CD4-positive, alpha-beta T cell treated with Interleukin-12 subunit alpha and Interleukin-12 subunit beta, for 1 hour (primary cell): ENCODE measurements at places on chromosomes 5 and 9.

- DNase-seq: peak; percentile 95
These were observed at the start of gene KDM3B for GRCh38 chr5:138352071-138352721. Gene KDM3B (plus strand): TSS chr5:138352685. CDS start chr5:138352796, 111 bp downstream.

DNA sequence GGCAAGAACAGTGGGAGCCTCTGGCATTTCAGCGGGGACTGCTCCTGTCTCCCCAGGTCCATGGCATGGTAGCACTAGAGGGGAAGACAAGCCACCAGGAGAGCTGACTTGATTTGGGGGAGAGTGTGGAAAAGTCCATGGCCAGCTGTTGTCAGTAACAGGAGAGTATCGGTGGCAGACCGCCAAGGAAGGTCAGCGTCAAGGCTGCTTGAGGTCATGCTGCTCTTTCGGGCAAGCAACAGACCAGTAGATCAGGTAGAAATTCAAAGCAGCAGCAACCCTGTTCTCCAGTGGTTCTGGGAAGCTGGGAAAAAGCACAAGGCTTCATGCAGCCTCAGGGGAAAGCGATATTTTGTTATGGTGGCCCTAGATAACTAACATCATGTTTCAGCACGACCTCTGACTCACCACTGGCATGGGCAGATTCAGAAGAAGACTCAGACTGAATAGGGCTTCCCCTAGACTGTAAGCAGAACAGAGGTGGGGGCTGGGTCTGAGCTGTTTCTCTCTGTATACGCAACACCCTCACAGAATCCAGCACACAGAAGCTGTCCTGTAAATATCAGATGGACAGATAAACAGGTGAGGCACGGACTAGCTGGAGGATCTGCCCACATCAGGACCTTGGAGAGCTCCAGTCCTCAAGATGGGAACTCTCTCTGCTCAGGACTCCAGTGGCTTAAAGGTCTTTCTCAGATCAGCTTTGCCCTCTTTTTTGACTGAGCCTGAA is 35.2 kb upstream of the PLEKHG4B start:
- no peak for DNase-seq

- no peak for DNase-seq
These were observed 17.7 kb downstream of the MARVELD2 start for GRCh38 chr5:69432412-69433206.

DNA sequence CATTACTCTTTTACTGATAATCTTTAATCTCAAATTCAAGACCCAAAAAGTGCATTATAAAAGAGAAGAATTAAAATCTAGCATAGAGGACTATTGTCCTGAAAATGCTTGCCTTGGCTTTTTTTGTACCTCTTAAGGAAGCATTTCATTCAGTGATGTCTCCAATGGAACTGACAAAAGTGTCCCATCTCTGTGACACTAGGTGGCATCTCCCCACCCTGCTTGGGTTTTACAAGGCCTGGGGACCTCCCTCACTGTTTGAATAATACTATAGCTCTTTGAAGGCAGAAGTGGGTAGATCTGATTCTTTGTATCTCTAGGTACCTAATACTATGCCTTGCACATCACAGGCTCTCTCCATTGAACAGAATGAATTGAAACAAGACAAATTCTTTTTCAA is 180.6 kb downstream of the EPB41L4A start:
- DNase-seq: no peak

DNA sequence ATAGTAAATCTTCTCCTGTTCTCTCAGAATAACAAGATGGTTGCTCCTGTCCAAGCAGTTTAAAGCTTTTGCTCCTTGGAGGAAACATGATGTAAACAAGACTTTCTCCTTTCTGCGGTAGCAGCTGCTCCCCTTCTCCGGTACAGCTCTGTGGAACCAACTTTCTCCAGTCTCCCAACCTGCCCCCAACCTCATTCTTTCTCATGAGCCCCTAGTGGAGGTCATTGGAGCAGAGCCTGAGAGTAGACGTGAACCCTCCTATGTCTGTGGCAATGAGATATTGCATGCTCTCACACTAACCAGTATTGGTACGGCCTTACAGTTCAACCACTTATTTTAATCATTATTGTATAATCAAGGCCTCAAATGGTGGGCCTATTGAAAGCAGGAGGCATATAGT is 483.8 kb upstream of the CDH10 start:
- no peak for DNase-seq

- DNase-seq: no peak
These were observed 4.5 kb downstream of the TSTD2 start for GRCh38 chr9:97628668-97629067.

DNA sequence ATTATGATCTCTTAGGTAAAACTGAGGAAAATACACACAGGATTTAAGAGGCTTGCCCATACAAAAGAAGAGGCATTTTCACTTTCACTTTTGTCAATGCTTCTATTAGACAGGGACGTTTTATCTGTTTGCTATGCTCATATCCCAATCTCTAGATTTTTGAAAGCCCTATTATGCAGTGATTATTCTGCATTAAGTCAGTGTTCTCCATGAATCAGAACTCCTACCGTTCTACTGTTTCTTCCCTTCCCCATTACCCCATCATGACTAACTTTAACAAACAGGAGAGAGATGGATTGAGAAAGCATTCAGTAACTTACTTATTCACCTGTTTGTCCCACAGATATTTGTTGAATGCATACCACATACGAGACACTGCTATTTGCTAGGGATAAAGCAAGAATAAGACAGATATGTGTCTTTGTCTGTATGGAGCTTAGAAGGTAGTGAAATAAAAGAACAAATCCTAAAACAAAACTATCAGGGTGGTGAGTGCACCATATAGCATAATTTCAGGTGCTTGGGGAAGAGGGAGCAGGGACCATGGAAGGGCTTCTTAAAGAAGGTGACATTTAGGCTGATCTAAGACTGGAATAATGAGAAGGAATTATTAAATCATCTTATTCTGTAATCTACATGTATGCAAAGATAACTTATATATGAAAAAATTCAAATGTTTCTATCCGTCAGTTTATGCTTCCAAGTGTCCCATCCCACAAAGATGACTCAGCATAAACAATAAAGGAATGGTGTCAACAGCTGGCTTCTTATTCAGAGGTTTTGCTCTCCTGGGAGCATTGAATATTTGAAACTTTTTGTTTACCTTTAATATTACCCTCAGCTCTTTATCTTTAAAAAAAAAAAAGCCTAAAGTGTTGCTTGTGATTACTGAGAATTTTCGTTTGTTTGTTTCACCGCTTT is 328.1 kb downstream of the HINT1 start:
- DNase-seq: peak; percentile 6

DNA sequence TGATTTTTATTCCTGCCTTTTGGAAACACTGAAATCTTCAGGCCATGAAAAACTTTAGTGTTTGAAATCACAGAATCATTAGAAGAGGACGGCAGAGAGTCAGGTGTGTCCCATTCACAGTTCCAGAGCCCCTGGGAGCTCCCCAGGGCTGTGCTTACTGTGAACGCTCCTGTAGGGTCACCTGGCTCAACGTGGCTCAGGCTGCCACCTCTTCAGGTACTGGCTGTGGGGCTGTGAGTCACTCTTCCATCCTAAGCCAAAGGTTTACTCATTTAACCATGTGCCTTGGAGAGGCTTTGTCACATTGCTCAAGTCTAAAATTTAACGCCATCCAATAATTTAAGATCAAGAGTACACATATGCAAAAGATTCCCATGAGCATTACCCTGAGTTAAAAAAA is 50.2 kb upstream of the FSTL4 start:
- no peak for DNase-seq

- DNase-seq: no peak
These were observed 41.2 kb upstream of the PTGS1 start for GRCh38 chr9:122329597-122329996.

DNA sequence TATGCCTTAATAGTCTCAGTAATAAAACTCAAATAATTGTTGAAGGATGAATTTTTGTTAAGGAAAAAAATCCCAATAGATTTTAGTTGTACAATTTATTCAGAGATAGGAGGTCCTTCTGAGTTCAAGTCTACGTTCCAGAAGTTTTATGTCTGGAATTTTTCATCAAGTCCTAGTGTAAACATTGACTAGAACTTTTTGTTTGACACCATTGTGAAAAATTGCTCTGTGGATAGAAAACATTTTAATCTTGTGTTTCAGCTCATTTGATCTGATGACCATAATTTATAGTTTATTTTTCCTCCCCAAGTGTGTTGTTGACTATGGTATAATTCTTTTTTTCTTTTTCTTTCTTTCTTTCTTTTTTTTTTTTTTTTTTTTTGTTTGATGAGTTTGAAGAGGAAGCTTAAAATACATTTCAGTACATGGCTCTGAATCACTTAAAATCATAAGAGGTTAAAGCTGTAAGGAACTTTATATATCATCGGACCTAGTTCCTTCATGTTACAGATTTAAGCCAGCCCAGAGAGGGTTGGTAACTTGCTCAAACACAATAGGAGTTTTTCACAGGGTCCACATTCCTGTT is 20.7 kb downstream of the ITGA1 start:
- DNase-seq: no peak

DNA sequence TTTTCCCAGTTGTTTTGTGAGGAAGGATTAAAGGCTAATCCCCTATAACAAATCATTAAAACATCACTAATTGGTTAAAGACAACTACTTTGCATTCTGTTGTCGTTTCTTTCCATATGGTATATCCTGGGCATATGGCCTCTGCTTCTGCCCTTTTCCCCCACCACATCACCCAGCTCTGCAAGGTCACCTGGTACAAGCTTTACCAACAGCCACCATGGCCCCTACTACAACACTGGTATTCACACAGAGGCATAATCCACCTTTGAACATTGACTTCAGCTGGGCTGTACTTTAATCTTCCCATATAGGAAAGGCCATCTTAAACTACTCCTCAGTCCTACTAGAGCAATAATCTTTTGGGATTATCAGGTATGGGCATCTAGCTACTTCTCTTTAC is 866.1 kb downstream of the TLE4 start:
- DNase-seq: no peak

GRCh38 chr5:96517295-96517694 is 84.2 kb upstream of the PCSK1 start:
- DNase-seq: no peak

- no peak for DNase-seq
These were observed 33.5 kb upstream of the SLC28A3 start for GRCh38 chr9:84374013-84374412.

DNA sequence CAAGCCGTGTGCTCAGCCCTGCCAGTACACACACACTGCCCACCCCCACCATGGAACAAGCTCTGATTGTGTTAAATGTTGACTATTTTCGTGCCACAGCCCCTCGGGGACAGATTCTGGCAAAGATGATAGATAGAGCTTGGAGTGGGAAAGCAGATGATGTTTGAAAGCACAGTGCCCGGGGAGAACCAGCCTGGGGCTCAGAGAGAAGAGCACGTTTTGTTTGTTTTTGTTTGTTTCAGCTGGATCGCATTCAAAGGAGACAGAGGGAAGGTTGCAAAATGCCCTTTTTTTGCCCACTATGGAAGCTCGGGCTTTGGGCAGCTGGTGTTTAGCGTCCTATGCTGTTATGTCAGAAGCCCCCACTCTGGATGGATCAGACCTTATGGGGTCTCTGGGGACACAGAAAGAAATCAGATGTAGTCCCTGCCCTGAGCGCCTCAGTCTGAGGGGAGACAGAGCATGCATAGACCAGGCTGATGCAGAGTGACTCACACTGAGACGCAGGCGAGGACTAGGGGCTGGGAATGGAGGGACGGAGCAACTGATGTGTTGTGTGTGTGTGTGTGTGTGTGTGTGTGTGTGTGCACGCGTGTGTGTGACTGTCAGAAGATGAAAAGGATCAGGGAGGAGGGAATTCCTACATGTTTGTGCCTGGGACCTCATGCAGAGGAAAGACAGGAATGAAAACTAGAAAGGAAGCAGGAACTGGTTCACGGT is 229.7 kb downstream of the MELK start:
- DNase-seq: no peak

GRCh38 chr9:114430457-114430856 is 42.7 kb upstream of the AKNA start:
- DNase-seq: no peak

DNA sequence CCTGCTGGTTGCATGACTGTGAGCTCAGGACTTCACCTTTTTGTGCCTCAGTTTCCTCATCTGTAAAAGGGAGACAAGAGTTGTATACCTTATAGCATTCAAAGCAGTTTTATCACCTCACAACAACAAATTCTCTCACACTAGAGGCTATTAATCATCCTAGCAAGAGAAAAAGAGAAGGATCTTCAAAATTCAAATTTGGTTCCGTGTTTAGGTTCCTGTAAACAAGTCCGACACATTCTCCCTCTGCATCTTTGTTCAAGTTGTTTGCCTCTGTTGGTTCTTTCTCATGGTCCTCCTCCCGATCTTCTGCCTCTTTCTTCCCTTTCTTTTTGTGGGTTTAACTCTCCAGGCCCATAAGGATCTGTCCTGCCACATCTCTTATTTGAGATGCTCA is 218.0 kb downstream of the PIK3R1 start:
- no peak for DNase-seq

GRCh38 chr5:123868267-123868666 is 356.3 kb downstream of the CSNK1G3 start:
- DNase-seq: no peak

DNA sequence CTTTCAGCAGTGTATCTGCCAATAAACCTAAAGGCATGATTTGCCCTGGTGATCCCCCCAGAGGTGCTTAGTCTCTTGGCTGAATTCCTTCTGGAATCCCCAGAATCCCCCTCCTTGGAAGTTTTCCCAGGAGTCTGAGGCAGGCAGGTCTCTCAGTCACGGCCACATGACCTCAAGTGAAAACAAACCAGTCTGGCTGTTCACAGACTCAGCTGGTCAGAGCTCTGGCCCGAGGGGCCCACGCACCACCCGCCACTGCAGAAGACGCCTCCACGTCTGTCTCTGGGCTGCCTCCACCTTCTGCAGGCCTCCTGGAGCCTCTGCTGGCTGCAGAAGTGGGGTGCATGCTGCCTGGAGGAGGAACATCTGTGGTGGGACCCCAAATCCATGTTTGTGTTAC is 52.5 kb downstream of the HRH2 start:
- DNase-seq: no peak

DNA sequence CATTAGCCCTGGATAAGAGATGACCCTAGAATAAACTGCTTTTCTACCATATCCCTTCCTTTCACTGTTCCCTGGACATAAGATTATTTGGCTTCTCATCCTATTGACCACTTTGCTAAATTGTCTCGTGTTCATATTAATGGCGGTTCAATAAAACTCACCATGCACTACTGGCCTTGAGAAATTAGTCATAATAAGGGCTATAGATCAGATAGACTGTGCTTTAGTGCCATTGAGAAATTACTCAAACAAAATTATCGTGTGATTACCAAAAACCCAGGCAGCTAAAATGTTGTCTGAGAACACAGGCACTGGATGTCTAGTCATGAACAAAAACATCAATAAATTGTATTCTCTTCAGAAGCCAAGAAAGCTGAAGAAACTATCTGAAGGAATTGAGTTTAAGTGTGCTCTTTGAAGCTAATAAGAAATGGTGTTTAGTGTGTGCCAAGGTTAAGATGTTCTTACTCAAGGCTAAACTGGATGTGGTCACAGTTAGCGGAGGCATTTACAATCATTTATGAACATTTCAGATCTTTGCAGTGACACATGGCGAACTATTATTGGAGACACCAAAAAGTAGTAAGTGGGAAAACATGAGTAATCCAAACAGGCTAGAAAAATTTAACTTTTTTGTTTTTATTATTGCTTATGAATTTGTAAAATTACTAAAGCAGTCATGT is 460.4 kb upstream of the RORB start:
- no peak for DNase-seq

GRCh38 chr5:72611118-72611730 is 104.0 kb upstream of the ZNF366 start:
- peak; percentile 38 for DNase-seq

GRCh38 chr9:80699511-80699998 is 989.8 kb downstream of the TLE1 start:
- no peak for DNase-seq

GRCh38 chr5:146828385-146828784 is 50.2 kb downstream of the PPP2R2B start:
- no peak for DNase-seq
